Small intestine (tissue), 16 donors: ENCODE measurements at places on chromosomes 16 and 17.
A peak's percentile ranks its signal among the peaks of the same experiment; 100 is the strongest.

GRCh38 chr16:29007730-29008593 lies 23.1 kb downstream of the LAT start:
- DNase-seq, result no peak

DNA sequence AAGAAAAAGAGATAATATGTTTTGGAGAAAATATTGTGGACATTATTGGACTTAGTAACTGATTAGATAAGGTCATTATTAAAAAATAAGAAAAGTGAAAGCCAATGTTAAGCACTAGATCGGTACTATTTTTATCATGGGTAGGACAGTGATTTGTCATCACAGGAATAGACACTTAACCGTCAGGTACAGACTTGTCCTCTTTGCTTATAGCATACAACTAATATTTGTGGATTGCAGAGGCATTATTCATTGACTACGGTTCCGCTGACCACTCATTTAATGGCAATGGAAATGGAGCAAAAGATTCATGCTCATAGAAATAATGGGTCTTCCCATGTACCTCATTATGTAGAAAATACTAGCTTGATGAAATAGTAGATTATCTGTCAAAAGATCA lies 596.3 kb upstream of the CA10 start:
- no peak for DNase-seq

DNA sequence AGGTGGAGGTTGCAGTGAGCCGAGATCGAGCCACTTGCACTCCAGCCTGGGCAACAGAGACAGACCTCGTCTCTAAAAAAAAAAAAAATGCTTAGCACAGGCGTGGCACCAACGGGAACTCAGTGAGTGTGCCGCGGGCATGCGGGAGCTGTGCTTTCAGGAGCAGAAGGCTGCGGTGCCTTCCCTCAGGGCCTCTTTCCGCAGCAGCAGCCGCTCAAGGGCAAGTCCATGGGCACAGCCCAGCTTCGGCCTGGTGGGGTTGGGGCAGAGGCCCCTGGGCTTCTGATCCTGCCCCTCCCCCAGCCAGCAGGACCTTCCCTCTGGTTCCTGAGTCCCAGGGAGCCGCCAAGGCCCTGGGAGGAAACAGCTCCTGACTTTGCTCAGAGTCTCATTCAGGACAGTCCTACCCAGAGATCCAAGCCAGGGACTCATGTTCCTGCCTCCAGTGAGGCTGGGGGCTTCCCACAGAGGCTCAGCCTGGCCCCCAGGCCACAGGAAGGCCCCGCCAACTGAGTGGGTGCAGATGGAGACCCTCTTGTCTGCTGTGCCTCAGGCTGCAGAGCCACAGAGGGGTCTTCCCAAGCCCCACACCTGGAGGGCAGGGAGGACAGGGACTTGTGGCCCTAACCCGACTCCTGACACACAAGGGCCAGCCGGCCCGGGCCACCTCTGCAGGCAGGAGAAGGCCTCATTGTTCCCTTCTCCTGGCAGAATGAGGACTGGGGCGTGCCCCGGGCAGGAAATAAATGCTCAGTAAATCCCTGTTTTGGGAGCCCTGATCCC lies 3.3 kb upstream of the ZG16B start:
- no peak for DNase-seq

- DNase-seq, result no peak
These were observed 13.5 kb upstream of the MTMR4 start for GRCh38 chr17:58527949-58528348.

- DNase-seq, result no peak
These were observed 14.6 kb upstream of the CIBAR2 start for GRCh38 chr16:85126705-85127378.

DNA sequence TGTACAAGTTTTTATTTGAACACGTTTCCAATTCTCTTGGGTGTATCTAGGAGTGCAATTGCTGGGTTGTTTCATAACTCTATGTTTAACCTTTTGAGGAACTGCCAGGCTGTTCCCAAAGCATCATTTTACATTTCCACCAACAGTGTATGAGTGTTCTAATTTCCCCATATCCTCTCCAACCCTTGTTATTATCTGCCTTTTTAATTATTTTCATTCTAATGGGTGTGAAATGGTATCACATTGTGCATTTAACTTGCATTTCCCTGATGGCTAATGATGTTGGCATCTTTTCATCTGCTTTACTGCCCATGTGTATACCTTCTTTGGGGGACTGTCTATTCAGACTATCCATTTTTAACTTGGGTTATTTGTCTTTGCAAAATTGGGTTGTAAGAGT lies 104.2 kb downstream of the USP31 start:
- no peak for DNase-seq

GRCh38 chr17:56599566-56599965 lies 6.1 kb downstream of the NOG start:
- no peak for DNase-seq

DNA sequence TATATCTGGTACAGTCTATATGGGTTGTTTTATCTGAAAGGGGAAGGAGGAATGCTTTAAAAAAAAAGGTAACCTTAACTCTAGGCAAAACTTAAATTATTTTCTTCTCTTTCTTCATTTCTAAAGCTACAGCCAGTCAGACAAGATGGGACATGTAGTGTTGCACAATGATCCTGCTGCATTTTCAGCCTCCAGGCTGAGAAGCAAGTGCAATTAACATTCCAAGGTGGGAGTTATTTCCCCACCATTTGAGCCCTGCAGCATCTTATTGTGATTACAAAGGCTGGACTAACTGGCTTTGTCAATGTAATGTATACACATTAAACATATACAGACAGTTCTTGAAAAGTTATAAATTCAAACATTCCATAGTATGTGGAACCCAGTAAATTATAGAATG lies 22.6 kb upstream of the NF1 start:
- DNase-seq, result peak; percentile 31

GRCh38 chr17:60819447-60820130 lies 141.9 kb downstream of the BCAS3 start:
- no peak for DNase-seq

- DNase-seq, result peak; percentile 64
These were observed 38.5 kb downstream of the IGF2BP1 start for GRCh38 chr17:49035470-49036269.

DNA sequence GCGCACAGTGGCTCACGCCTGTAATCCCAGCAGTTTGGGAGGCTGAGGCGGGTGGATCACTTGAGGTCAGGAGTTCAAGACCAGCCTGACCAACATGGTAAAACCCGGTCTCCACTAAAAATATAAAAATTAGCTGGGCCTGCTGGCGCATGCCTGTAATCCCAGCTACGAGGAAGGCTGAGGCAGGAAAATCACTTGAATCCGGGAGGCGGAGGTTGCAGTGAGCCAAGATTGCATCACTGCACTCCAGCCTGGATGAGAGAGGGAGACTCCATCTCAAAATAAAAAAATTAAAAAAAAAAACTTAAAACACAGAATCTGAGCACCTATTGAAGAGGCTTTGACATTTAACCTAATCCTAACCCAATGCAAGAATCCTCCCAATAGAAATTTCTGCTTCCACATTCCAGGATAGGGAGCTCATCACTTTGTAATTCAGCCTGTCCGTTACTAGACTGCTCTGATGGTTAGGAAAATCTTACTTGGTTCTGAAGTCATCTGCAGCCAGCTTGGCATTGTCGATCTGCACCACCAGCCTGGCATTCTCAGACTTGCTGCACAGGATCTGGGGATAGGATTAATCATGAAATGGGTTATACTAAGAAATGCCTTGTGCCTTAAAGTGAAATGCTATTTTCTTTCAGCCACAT lies 2.1 kb downstream of the KRT33B start:
- DNase-seq, result no peak

DNA sequence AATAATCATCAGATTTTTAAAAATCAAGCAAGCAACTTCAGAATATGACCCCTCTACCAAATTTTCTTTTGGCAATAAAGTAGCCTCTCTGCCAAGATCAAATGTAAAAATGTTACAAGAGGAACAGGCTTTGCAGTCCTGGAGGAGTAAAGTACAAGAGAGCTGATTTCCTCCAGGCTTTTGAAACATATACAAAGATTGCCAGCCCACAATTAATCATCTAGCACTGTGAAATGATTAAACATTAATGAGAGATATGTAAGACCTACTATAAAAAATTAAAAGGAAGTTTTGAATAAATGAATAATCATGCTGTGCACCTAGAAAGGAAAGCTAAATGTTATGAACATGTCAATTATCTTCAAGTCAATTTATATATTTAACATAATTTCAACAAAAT lies 26.3 kb downstream of the TXNDC11 start:
- DNase-seq, result peak; percentile 88

DNA sequence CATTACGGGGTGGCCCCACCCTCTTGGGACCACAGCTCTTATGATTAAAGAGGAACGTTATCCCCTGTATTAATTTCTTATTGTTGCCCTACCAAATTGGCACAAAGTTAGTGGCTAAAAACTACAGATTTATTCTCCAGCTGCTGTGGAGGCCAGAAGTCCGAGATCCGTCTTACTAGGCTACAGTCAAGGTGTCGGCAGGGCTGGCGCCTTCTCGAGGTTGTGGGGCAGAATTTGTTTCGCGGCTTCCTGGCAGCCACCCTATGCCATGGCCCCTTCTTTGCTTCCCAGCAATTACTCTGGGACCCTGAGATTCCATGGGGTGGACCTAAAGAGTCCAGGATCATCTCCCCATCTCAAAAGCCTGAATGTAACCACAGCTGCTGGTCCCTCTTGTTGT lies 263.4 kb downstream of the CPPED1 start:
- no peak for DNase-seq

GRCh38 chr17:58640202-58640601 lies 51.6 kb downstream of the TEX14 start:
- DNase-seq, result no peak

GRCh38 chr16:53629151-53629550 lies 74.5 kb downstream of the RPGRIP1L start:
- DNase-seq, result no peak

GRCh38 chr16:48441106-48441505 lies 55.9 kb upstream of the SIAH1 start:
- DNase-seq, result no peak

GRCh38 chr17:77811521-77811920 lies 147.0 kb upstream of the TNRC6C start:
- no peak for DNase-seq
